Motor neuron (in vitro differentiated cells): ENCODE measurements at places on chromosomes 6 and 20. TPM values are rescaled to one million over a fixed set of nuclear protein-coding genes. Genes with fewer than 3 reads are reported as not detected.

The DCBLD1 gene
- total RNA-seq, result 3.2 and 3.5 TPM in 2 replicates

The NFYA gene
- total RNA-seq, result 14.8 and 25.5 TPM in 2 replicates

The RBBP8NL gene
- 0.24 and 0.49 TPM in 2 replicates for total RNA-seq

The SYNDIG1 gene
- total RNA-seq, result 11.3 and 11.9 TPM in 2 replicates

The BLTP3A gene
- total RNA-seq, result 12.6 and 13.2 TPM in 2 replicates
